Right lung (tissue), 10 donors: ENCODE measurements at places on chromosomes 7 and 10. TPM values are rescaled to one million over a fixed set of nuclear protein-coding genes. Genes with fewer than 3 reads are reported as not detected.

The RAMP3 gene
- 17.7 TPM for polyA plus RNA-seq

DNA sequence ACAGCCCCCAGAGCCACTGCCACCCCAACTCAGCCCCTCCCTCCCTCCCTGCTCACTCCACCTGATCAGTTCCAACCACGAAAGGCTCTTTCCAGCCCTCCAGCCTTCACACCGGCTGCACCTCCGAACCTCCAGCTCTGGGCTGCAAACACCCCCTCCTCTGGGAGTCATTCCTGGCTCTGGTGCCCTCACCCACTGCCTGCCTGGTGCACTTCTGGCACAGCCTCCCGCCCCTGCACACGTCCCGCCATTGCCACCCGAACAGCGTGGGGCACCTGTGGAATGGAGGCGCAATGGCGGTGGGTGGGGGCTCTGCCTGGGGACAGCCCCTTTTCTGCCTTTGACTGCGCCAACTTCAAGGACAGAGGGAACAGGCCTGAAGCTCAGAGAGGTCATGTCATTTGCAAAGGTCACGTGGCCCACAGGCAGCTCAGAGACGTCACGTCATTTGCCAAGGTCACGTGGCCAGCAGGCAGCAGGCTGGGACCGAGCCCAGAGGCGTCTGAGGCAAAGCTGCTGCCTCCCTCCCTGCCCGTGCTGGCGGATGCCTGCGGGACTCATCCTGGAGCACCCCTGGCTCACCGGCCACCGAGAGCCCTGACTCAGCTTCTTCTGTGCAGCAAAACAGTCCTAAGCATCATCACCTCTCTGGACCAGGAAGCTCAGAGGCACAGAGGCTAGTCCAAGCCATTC lies 76.0 kb upstream of the DNAAF5 start:
- no peak for DNase-seq

DNA sequence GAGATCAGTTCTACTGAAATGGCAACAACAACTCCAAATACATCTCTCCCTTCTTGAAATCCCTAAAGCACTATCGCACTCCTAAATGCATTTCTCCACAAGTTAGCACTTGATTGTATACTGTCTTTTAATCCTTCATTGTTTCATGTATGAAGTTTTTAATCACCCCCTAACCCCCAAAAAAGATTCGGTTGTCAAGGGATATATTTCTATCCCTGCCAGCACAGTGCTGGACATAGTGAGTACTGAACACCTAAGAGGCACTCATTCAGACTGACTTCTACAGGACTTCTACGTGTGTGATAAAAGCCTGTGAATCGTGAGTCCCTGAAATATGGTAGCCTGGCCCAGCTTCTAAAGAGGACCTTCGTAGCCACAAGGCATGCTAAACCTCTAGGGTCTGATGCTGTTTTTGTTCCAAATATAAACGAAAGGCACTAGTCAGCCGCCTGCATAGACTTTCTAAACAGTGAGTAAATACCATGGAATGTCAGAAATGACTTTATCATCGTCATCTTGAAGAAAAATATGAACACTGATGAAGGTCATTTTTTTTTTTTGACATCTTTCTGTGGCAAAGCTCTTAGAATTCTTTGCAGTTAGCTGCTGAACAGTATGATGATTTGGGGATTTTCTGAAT lies 14.6 kb upstream of the ZSCAN21 start:
- DNase-seq, result no peak

DNA sequence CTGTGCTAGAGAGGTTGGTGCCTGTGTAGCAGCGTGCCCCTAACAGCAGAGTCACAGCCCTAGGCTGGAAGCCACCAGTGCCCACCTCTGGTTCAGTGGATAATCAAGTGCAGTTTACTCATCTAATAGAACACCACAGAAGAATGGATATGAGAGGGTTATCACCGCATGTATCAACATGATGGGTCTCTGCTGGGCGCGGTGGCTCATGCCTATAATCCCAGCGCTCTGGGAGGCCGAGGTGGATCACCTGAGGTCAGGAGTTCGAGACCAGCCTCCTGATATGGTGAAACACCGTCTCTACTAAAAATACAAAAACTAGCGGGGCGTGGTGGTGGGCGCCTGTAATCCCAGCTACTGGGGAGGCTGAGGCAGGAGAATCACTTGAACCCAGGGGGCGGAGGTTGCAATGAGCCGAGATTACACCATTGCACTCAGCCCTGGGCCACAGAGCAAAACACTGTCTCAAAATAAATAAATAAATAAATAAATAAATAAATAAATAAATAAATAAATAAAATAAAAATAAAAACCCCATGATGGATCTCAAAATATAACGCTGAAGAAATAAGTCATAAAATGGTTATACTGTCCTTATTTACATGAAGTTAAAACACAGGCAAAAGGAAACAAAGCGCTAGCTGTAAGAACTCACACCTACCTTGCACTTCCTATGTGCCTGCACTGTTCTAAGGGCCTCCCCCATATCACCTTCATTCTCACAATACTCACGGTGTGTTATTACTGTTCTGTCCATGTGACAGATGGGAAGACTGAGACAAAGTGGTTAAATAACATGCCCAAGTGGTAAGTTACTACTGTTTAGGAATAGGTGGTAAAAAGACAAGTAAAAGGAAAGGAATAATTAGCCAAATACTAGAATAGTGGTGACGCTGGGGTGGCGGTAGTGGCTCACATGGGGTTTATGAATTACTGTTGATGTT lies 70.9 kb downstream of the AMZ1 start:
- no peak for DNase-seq

- no peak for DNase-seq
These were observed 171.8 kb downstream of the NEURL1 start for GRCh38 chr10:103665162-103665889.

DNA sequence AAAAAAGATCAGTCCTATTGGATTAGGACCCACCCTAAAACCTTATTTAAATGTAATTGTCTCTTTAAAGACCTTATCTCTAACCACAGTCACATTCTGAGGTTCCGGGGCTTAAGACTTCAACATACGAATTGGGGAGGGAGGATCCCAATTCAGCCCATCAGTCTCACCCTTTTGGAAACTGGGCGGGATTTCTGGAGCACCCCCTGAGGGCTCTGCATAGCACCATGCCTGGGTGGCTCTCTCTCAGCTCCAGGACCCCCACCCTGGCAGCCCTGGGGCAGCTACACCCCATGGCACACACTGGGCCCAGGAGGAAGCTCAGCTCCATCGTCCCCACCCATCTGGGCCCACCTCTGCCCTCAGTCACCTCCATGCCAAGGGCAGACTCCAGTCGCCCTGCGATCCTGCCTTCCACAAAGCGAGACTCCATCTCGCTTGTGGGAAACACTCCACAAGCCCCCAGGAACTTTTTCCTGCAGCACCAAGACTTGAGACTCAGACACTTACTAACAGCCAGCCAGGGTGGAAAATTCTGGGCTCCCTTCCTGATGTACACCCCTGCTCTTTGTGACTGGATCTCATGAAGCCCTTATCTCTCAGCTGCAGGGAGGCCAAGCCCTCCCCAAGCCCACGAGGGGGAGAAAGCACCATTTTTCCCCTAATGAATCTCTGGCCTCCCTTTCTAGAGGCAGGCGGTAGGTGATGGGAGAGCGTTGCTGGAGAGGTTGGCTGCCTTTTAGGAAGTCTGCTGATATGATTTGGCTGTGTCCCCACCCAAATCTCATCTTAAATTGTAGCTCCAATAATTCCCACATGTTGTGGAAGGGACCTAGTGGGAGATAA lies 90.8 kb upstream of the KDM7A start:
- no peak for DNase-seq
